Ammon's horn (tissue), 1 donor: ENCODE measurements at places on chromosomes 7 and 10.

DNA sequence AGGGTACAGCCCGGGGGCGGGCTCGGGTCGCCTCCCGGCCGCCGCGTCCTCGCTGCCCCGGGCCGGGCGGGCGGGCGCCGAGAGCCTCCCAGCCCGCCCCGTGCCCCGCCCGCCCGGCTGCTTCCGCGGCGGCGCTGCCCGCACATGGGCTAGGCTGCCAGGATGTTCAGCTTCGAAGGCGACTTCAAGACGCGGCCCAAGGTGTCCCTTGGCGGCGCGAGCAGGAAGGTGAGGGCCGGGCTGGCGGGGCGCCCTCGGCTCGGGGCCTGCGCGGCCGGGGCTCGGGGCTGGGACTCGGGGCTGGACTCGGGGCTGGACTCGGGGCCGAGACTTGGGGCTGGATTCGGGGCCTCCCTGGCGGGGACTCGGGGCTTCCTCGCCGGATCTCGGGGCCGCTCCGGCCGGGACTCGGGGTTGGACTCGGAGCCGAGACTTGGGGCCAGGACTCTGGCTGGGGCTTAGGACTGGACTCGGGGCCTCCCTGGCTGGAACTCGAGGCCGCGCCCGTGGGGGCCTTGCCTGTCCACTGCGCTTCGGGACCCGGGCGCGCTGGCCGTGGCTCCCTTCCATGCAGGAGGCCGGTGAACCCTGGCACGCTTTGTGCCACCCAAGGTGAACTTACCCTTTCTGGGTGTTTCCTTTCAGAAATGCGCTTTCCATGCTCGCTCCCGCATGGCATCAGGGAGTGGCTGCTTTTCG is 534 bp downstream of the UBE3C start:
- no peak for DNase-seq

DNA sequence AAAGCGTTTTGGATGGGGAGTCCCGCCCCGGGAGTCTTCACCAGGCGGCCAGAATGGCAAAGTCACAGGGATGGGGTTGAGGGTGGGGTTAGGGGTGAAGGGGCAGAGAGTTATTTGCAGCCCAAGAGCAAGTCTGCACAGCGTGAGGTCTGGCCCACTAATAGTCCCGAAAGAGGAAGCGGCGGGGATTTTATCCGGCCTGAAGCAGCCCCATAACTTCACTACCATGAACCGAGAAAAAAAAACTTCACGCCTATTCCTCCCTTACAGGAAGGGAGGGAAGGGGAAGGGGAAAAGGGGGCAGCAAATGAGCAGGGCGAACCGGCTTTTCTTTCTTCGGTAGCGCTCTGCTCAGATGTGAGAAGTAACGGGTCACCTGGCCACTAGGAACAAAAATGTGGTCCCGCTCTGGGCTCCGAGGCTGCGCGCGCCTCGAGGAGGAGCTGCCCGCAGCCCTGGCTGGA is 712 bp downstream of the ITPRIP start:
- no peak for DNase-seq

- no peak for DNase-seq
Observed at GRCh38 chr10:124710266-124710881, 33.8 kb downstream of the FAM53B start.

GRCh38 chr10:14385596-14386593 is 55.2 kb upstream of the FRMD4A start:
- DNase-seq, result no peak

DNA sequence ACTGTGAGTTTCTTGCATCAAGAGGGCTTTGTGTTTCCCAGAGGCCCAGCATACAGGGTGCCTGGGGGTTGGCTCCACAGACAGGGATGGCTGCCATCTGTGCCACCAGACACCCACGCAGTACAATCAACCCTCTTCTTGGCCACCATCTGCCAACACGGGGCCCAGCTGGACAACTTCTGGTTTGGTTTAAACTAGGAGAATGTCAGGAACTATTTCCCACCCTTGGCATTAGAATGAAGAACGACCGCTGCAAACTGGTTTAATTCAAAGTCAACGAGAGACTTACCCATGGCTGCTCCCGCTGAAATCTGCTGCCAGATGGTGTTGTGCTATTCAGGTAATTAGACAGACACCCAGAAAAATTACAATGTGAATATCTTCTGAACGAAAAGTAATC is 27.8 kb downstream of the NMT2 start:
- DNase-seq, result peak; percentile 57

DNA sequence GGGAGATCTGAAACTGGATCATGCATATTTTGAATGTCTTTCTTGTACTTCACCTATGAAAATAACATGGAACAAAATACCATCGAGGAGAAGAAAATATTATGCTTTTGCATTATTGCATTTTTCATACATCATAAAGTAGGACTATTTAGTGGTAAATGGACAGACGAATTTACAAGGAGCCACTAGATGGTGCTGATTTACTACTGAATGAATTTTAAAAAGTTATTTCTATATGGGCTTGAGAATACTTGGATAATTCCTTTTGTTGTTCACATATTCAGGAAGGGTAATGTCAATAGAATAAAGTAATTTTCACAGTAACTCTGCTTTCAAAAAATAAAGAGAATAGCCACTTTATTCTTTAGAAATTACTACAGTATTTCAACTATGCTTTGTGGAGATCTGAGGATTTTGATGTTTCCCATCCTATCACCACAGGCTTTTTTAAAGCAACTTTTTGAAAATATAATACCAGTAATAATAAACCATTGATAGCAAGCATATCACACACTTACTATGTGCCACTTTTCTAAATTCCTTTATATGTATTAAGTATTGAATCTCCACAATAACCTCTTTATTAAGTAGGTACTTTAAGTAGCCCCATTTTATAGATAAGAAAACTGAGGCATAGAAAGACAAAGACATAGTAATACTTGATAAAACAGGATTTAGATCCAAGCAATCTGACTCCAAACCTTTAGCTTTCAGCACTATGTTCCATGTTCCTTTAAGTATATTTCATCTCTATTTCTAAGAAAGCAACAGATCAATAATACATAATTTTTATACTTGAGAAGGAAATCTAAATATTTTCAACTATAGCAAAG is 38.6 kb downstream of the NEBL start:
- DNase-seq, result peak; percentile 13

DNA sequence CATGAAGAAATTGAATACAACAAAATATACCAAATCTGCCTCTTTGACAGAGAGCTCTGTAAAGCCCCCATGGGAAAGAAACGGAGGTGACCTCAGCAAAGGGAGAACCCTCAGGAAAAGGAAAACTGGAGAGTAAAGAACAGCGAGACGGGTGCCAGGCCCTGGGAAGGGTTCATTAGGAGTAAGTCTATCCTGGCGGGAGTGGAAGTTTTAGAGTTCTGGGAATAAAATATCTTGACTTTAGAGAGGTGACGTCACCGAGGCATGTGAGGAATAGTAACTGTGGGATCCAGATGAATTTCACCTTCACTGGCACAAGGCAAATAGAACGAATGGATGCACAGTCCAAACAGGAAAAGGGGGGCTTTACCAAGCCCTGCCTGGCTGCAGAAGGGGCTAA is 362.8 kb upstream of the IGFBP3 start:
- no peak for DNase-seq

GRCh38 chr10:130127364-130128061 is 8.7 kb upstream of the GLRX3 start:
- DNase-seq, result peak; percentile 86

DNA sequence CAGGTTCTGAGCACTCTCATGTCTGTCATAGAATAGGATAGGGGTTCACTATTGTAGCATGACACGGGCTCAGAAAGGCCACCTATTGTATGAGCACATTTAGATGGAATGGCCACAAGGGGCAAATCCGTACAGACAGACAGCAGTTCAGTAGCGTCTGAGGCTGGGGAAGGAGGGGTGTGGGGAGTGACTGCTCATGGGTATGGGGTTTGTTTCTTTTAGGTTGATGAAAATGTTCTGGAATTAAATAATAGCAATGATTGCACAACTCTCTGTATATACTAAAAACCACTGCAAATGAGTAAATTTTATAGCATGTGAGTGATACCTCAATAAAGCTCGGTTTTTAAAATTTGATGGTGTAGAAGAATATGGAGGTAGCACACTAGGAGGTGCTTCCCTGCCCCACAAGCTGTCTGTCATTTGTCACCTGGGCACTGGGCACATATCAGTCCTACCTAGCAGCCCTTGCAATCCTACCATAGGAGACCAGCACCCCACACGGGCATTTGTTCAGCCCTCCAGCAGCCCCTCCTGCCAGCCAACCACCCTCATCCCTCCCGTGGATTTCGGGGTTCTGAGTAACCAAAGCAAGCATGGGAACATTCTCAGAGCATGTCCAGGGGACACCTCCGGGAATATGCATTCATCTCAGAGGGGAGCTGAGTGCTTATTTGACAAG is 35.2 kb downstream of the KCNMA1 start:
- no peak for DNase-seq
